ENCODE measurements at places on chromosomes 16 and 17.

DNA sequence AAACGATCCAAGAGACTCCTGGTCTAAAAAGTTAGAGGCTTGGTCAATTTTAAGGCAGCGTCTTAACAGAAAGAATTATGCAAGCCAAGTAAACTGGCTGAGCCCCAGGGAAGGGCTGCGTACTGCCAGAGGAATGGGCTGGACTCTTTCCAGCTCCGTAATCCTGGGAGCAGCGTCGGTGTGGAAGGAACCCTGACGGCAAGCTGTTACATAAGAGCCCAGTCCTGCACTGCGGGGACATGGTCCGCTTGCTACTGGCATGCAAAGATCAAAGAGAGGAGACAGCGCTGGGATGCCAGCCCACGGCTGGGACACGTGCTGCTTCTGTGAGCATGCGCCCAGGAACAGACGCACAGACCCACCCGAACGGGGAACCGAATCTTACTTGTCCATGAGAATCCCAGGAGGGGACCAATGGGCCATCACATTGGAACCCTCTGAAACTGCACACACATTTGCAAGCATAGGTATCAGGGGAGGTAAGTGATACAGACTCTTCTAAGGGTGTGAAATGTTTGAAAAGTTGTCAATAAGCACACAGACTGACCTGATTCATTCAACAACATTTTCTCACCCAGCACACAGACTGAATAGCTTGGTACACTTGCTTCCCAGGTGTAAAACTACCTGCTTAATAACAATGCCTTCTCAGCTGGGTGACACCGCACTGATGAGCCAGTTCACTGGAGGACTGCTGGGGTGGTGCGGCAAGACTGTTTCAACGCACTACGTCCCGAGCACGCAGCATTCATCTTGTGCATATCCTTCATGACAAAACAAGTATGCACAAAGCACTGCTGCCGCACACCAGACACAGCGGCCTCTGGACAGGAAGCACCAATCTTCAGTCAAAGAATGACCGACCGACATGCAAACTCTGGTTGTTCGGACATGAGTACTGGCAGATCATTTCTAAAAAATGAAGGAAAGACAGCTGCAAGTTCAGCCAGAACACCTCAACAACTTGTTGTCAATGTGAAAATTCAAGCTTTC lies 94.9 kb downstream of the ANKRD11 start:
- no peak for DNase-seq

GRCh38 chr16:1474796-1475551 lies at the start of gene CLCN7:
Gene CLCN7, minus strand, starts transcription at chr16:1475028. Its CDS starts 54 bp downstream, at chr16:1474974.
- DNase-seq: peak; percentile 78

DNA sequence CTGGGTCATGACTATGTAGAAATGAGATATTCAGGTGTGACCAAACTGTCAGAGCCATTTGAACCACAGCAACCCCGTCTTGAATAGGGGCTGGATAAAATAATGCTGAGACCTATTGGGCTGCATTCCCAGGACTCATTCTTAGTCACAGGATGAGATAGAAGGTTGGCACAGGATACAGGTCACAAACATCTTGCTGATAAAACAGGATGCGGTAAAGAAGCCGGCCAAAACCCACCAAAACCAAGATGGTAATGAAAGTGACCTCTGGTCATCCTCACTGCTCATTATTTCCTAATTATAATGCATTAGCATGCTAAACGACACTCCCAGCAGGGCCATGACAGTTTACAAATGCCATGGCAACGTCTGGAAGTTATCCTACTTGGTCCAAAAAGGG lies 545.5 kb downstream of the TMEM114 start:
- DNase-seq: no peak

DNA sequence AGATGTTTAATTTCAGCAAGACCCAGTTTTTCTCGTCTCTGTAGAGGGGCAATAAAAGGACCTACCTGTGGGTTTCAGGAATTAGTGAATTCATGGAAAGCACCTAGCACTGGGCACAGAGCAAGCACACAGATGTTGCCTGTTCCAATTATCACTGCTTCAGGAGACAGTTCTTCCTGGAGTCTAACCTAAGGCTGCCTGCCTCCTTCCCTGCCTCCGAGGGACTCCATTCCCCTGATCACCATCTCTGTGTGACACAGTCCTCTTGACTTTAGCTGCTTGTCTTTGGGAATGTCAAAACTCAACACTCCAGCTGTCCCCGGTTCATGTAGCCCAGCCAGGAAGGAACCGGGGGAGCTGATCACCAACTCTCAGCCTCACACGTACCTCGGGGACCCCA lies 474.9 kb downstream of the SLC39A11 start:
- no peak for DNase-seq

- DNase-seq: peak; percentile 49
These were observed 7.4 kb downstream of the PRCD start for GRCh38 chr17:76547183-76547641.
